ENCODE measurements at places on chromosomes 16 and 17. TPM values are rescaled to one million over a fixed set of nuclear protein-coding genes. Genes with fewer than 3 reads are reported as not detected.

DNA sequence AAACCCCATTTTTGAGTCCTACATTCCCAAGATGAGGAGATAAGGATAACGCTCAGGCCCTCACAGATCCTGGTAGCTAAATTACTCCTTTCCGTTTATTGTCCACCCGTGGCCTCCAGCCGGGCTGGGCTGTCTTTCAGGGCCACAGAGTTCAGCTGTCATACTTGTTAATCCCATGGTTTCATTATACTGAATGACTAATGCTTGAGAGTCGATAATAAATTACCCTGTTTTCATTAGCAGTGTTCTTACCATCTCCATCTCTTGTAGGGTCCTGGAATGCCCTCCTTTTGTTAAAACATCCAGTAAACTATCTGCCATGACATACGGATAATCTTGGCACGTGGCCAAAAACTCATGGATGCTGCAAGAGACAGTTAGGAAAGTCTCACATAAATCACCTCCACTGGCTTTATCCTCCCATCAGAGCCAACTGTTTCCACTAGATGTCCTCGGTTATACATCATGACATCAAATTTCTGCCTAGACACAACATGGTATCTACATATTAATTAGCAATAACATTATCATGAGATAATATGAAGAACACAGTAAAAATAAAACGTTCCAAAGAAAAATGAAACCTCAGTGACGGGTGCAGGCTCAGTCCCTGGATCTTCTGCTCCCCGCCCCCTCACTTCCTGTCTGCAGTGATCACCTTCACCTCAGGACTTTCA lies 45.3 kb downstream of the BRD7 start:
- DNase-seq: no peak
- no peaks in the 10 kb centered on the region for H3K27me3 ChIP-seq
- peaks cover 72% of the 10 kb centered on the region for H3K36me3 ChIP-seq

GRCh38 chr17:56902348-56902747 lies 11.5 kb downstream of the TRIM25 start:
- DNase-seq: no peak
- no peak overlapping the region for H3K27ac ChIP-seq
- H3K4me3 ChIP-seq: no peak overlapping the region
- peaks cover 52% of the 10 kb centered on the region for H3K4me1 ChIP-seq
- peaks cover 93% of the 10 kb centered on the region for H3K36me3 ChIP-seq

Gene C16orf89
- not detected for total RNA-seq

- no peak for DNase-seq
- no peak overlapping the region for H3K27ac ChIP-seq
- H3K27me3 ChIP-seq: peaks cover 13% of the 10 kb centered on the region
- no peak overlapping the region for H3K4me3 ChIP-seq
These were observed 252.9 kb upstream of the RPL38 start for GRCh38 chr17:73950593-73950914.

DNA sequence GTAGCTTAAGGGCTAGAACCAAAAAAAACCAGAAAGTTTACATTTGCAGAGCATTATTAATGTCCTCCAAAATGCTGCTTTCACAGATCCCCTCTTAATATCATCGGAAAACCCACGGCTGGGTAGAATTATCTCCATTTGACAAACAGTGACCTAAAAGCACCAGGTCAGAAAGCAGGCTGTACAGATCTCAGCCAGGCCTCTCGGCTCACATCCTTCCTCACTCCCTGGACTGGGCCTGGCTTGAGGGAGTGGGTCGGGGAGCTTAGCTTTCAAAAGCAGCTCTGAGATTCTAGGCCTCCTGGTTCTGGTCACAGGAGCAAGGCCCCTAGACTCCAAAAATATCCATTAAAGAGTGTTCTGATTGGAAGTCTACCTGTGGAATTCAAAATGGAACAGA lies 9.1 kb upstream of the SLC12A3 start:
- no peak overlapping the region for H3K4me3 ChIP-seq
- DNase-seq: no peak
- H3K27ac ChIP-seq: no peak overlapping the region
- peaks cover 23% of the 10 kb centered on the region for H3K4me1 ChIP-seq
- H3K27me3 ChIP-seq: no peaks in the 10 kb centered on the region

All from activated CD4-positive, alpha-beta memory T cell treated with anti-CD3 and anti-CD28 coated beads, Interleukin-2, amount 10 ng/mL, durations not matched to agents 7 days and 5 days (primary cell).